ENCODE measurements at places on chromosomes 2 and 18.
A peak's percentile ranks its signal among the peaks of the same experiment; 100 is the strongest.

- no peak for DNase-seq
Observed at GRCh38 chr18:71322201-71322600, 1033.4 kb downstream of the SOCS6 start.

DNA sequence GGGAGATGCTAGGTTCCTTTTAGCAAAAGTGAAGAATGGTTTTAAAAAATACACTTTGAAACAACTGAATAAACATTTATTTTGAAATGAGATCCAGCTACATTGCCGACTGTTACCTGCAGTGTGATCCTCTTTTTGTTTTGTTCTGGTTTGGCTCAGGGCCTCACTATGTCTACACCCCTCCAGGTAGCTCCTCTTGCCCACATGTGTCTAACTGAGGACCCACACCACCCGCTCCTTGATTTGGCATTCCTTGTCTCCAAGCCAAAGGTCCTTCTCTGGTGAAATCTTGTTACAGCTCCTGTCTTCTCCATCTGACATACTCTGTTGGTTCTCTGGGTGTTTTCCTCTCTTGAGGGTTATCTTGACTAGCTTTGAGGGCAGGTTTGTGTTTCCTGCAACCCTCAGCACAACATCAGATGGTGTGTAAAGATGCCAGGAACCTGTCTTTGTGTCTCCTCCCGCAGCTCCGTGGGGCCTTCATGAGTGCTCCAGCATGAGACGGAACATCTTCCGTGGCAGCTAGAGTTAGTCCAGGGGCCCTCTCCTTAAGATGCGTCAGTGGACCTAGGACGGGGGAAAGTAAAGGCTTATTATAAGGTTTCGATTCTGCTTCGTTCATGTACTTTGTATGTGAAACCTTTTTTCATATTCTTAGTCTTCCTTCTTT is 32.1 kb downstream of the MAP4K4 start:
- no peak for DNase-seq

- no peak for DNase-seq
Observed at GRCh38 chr18:50057009-50057408, 137.9 kb downstream of the MYO5B start.

DNA sequence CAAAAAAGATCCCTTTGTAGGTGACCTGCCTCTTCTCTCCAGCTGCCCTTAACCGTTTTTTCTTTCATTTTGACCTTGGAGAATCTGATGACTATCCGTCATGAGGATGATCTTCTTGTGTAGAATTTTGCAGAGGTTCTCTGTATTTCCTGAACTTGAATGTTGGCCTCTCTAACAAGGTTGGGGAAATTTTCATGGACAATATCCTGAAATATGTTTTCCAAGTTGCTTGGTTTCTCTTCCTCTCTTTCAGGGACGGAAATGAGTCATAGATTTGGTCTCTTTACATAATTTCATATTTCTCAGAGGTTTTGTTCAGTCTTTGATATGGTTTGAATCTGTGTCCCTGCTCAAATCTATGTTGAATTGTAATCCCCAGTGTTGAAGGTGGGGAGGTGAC is 34.0 kb downstream of the ZC3H8 start:
- no peak for DNase-seq

- no peak for DNase-seq
Observed at GRCh38 chr18:74286106-74286855, 5.5 kb downstream of the CYB5A start.

DNA sequence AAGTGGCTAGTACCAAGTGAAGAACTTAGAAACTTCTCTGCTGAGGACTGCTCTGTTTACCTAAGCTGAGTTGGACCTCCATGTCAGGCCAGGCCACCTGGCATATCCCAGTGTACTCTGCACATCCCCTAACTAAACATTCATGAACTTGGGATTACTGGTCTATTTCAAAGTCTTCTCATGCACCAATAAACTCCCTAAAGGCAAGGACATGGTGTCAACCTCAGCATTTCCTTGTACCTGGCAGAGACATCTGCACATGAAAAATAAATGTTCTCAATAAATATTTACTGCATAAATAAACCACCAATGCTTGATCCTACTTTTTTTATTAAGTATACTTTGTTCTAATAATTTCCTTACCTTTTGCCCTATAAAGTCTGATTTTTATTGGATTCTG is 124.8 kb downstream of the LAMA1 start:
- no peak for DNase-seq

DNA sequence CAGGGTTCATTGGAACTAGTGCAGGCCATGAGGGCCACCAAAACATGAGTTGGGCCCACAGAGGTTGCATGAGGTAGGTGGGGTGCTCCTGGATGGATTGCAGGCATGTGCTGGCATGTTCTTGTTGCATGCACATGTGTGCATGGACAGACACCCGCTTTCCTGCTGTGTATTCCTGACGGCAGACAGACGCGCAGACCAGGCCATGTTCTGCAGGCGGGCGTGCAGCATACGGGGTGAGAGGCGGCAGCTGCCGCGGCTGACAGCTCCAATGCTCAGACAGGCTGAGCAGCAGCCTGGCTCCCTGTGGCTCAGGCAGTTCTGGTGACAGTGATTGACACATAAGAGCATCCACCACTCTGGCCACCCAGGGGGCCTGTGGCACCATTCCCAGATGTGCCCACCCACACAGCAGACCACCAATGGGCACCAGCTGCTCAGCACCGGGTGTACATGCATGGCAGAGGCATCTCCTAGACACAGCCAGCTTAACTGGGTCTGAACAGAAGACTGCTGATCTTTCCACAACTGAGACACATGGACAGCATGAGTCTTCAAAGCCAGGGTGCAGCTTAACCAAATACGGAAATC is 21.2 kb downstream of the HS1BP3 start:
- DNase-seq, result no peak

DNA sequence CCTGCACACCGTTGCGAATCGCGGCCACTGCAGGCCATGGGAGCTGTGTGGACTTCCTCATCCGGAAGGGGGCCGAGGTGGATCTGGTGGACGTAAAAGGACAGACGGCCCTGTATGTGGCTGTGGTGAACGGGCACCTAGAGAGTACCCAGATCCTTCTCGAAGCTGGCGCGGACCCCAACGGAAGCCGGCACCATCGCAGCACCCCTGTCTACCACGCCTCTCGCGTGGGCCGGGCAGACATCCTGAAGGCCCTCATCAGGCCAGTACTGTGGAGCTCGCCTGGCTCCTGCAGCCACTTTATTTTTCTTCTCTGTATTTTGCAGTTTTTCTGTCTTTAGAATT is 9.0 kb downstream of the ASB1 start:
- no peak for DNase-seq

DNA sequence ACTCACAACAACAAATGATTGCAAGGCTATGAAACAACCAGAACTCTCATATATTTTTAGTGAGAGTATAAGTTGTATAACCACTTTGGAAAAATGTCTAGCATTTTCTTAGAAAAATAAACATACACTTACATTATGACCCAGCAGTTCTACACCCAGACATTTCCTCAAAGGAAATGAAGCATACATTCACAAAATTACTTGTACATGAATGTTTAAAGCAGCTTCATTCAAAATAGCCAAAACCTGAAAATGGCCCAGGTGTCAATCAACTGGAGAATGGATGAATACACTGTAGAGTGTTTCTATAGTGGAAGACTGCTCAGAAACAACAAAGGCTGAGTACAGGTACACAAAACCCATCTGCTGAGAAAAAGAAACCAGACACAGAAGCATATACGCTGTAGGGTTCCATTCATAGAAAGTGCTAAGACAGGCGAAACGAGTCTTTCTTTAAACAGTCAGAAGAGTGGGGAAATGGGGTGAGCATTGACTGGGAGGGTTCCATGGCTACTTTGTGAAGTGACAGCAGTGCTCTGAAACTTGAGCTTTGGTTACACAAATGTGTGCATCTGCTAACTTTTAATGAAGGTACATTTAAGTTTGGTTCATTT is 799.0 kb downstream of the DCDC2C start:
- DNase-seq, result no peak

- DNase-seq, result no peak
Observed at GRCh38 chr2:1484131-1484884, 71.0 kb downstream of the TPO start.

GRCh38 chr2:61182059-61182383 is 20.0 kb downstream of the C2orf74 start:
- DNase-seq, result no peak

DNA sequence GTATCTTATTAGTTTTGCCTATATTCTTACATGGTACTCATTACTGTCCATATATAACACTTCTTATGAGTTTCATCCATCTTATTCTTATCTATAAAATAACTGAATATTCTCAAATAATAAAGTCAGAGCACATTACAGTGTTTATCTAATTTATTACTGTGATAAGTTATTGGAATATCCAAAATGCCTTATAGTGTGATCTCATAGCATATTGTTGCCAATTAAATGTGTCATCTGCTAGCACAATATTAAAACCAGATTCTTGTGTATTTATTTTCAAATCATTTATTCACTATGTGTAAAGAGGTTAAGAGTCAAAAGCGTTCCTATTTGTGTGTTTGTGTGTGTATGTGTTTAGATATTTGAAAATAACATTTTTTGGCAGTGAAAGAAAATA is 151.9 kb downstream of the WDR7 start:
- no peak for DNase-seq

- no peak for DNase-seq
Observed at GRCh38 chr2:236402033-236402790, 138.0 kb upstream of the ASB18 start.

DNA sequence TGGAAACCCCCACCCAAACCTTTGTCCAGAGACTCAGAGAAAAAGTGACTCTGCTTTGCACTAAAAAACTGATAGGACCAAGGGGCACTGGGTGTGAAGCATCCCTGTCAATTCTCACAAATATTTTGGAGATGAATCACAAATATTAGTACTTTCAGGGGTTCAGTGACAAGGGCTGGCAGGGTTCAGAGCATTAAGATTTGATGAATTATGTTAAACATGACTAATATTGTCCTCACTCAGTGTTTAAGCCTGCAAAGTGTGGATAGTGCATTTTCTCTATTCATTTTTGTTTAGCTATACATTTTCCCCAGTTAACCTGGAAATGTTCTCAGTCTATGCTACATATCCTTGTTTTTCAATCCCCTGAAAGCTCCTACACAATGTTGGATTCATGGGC is 65.3 kb upstream of the CCDC68 start:
- DNase-seq, result peak; percentile 34

DNA sequence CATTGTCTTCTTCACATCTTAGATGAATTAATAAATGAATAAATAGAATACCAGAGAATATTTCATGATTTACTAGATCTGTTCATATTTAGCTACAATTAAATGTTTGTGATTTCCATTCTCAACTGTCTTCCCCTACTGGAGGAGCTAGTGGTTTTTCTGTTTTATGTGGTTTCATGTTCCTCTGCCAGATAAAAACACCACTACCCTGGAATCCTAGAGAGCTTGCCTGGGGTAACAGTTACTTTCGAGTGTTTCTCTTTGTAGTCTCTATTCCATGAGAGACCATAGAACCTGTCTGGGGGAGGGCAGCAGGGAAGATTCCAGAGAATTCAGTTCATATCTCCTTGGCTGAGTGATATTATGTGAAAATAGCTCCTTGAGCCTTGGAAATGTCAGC is 349.2 kb downstream of the INSIG2 start:
- DNase-seq, result peak; percentile 41

GRCh38 chr2:217274578-217274977 is 414.7 kb upstream of the TNP1 start:
- no peak for DNase-seq

DNA sequence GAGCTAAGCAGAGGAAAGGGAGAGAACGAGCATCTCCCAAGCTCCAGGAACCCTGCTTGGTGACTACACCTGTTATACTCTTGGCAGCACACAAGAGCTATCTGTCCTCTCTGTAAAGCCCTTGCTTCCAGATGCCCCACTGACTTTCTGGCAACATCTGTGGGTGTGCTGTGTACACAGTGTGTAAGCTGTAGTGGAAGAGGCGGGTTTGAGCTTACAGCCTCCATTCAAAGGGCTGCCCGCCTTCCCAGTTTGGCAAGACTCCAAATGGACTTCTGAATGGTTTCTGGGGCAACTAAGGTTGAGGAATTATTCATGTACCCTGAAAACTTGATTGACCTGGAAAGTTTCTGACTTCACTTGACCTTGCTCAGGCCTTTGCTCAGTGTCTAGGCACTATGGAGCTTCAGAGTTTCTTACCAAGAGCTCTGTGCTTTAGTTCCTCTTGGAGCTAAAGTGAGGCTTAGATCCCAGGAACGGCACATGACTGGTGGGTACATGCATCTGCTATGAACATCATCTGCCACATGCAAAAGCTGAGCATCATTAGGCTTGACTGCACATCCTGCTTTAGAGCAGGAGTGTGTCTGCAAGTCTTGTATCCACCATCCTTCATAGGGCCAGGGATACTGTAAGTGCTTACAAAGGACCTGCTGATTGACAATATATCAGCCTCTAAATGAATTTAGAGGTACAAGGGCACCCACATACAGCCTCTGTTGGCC is 290.9 kb upstream of the SIX2 start:
- no peak for DNase-seq

DNA sequence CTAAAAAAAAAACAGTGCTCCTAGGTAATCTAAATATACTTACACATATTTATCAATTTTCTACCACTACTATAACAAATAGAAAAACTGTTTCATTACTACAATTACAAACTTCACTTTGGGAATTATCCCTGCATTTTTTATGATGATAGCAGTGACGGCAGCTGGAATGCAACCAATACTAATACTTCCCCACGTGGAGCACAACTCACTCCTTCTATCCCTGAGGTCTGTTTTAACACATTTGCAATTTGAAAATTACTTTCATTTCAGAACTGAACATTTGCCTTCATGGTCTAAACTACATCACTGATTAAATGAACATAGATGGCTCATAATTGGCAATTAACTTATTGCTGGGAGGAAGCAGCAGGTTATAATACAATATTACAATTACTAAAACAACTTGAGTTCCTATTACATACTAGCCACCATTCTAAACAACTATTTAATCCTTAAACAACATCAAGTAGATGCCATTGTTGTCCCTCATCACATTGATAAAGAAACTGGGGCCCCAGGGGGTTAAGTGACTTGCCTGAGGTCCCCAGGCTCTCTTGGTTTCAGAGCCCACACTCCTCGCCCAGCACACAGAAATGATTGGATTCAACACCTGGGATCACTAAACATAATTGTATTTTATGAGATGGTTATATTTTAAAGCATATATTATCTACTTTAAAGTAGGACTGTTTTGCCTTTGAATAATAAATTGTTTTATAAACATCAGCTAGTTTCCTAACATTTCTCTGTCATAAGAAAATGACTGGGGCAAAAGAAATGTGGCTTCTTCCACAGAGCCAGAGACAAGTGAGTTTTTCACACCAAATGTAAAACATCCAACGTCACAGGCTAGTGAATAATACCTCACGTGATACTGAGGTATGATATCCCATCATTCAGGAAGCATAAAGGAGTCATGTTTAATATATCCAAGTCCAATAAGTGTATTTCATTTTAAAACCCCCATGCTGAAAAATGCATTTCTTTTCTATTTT is 6.2 kb downstream of the COLEC12 start:
- peak; percentile 69 for DNase-seq

- peak; percentile 64 for DNase-seq
Observed at GRCh38 chr18:36811430-36811829, 17.4 kb downstream of the TPGS2 start.

GRCh38 chr2:239568601-239569000 is 167.8 kb upstream of the HDAC4 start:
- no peak for DNase-seq
